ENCODE measurements at places on chromosomes 16 and 17.
A peak's percentile ranks its signal among the peaks of the same experiment; 100 is the strongest.

GRCh38 chr16:48064971-48065370, 90.8 kb downstream of the ABCC12 start:
- DNase-seq, result no peak

- DNase-seq, result no peak
Observed at GRCh38 chr16:70391881-70392481, 45.3 kb downstream of the DDX19A start.

DNA sequence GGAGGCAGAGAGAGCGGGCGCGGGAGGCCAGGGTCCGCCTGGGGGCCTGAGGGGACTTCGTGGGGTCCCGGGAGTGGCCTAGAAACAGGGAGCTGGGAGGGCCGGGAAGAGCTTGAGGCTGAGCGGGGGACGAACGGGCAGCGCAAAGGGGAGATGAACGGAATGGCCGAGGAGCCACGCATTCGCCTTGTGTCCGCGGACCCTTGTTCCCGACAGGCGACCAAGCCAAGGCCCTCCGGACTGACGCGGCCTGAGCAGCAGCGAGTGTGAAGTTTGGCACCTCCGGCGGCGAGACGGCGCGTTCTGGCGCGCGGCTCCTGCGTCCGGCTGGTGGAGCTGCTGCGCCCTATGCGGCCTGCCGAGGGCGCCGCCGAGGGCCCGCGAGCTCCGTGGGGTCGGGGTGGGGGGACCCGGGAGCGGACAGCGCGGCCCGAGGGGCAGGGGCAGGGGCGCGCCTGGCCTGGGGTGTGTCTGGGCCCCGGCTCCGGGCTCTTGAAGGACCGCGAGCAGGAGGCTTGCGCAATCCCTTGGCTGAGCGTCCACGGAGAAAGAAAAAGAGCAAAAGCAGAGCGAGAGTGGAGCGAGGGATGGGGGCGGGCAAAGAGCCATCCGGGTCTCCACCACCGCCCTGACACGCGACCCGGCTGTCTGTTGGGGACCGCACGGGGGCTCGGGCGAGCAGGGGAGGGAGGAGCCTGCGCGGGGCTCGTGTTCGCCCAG, 1.2 kb upstream of the CBX4 start:
- DNase-seq, result peak; percentile 42

DNA sequence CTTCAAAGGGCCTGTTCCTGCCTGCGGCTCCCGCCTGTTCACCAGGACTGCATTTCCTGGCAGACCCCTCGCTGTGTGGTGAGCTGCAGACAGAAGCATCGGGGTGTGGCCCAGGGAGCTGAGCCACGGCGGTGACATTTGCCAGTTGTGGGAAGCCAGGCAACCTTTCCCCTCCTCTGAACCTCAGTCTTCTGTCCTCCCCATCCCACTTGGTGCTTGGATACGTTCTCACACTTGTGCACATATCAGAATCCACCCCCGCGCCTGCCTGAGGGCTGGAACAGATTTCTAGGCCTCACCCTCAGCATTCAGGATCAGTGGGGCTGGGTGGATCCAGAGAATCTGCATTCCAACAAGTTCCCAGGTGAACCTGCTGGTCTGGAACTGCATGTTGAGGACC, 63.5 kb downstream of the CRISPLD2 start:
- no peak for DNase-seq

DNA sequence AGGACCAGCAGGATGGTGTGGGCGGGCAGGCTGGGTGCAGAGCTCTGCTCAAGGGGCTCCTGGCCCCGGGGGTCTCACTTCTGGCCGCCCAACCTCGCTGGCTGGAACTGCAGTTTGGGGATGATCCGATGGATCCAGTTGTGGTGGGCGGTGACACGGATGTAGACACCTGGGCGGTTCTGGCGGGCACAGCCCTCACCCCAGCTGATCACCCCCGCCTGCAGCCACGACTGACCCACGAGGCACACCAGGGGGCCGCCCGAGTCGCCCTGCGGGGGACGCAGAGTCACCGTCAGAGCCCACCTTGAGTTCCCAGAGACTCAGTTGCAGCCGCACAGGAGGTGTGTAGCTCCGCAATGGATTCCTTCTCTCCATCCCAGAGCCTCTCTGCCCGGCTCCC, 7.5 kb downstream of the PRSS27 start:
- DNase-seq, result no peak

- DNase-seq, result no peak
Observed at GRCh38 chr16:66045626-66046025, 320.9 kb upstream of the CDH5 start.

- no peak for DNase-seq
Observed at GRCh38 chr16:67613808-67614207, 31.1 kb upstream of the CARMIL2 start.

- no peak for DNase-seq
Observed at GRCh38 chr17:71634376-71634775, 486.4 kb upstream of the SOX9 start.

DNA sequence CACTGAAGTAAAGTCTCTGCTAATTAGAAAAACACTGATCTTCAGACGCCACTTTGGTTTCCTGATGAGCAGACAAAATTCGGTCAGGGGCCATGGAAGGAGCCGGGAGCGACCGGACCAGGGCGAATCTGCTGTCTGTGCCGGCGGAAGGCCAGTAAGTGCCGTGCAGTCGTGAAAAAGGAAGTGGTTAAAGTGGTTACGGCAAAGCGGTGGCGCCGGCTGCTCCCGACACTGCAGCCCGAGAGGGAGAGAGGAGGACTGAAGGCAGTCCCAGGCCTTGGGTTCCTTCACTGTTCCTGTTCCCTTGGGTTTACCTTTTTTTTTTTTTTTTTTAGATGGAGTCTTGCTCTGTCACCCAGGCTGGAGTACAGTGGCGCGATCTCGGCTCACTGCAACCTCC, 17.3 kb upstream of the HEXD start:
- peak; percentile 83 for DNase-seq

DNA sequence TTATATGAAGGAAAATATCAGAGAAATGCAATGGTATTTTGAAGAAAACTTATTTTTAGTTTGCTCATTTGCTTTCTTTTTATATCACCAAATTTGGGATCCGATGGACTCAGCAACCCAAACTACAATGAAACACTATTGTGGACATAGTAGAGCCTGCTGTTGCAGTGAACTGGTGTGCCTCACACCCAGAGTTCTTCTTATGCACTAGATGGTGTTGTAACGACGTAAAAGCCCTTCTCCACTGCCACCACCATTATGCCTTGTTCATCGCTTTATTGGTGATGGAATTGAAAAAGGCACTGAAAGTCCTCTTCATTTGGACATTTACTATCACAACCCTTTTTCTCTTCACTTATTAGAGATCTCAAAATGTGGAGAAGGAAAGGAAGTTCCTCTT, 381.3 kb downstream of the CDH8 start:
- DNase-seq, result no peak

DNA sequence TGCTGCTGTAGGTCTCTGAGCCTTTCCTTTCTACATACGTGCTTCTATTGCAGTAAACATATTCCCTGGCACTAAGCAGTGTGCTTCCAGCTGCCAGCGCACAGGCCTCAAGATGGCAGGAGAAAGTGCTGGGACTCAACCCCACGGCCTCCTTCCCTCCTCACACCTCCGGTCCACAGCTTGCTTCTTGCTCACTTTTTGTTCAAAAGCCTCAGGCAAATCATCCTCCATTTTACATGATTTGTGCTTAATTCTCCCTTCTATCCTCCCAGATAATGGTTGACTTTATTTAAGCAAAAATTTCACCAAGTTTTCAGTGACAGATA, 5.4 kb downstream of the CDK5R1 start:
- DNase-seq, result no peak
